ENCODE measurements at places on chromosomes 3 and 15. TPM values are rescaled to one million over a fixed set of nuclear protein-coding genes. Genes with fewer than 3 reads are reported as not detected.

Gene THAP10
- 4.6 TPM for total RNA-seq

Gene SLC28A2
- total RNA-seq = not detected

Gene DPPA2
- not detected for total RNA-seq

Gene TMCO5A
- total RNA-seq = not detected

Gene HCLS1
- total RNA-seq = 2.5 TPM

Gene C3orf49
- not detected for total RNA-seq

Gene DUOX1
- total RNA-seq = not detected

Gene FEZF2
- not detected for total RNA-seq

Gene TICRR
- total RNA-seq = 3.2 TPM

Gene ARPIN
- 12.2 TPM for total RNA-seq

Gene STOML1
- 20.4 TPM for total RNA-seq

Gene CXCR6
- under 0.01 TPM for total RNA-seq

Gene ICE2
- total RNA-seq = 26.5 TPM

Gene CLDN1
- total RNA-seq = 0.55 TPM

Gene CLDN16
- not detected for total RNA-seq

Gene SLC2A2
- total RNA-seq = not detected

Gene TSC22D2
- total RNA-seq = 13.2 TPM

Gene SLC22A14
- not detected for total RNA-seq

Gene COL6A5
- under 0.01 TPM for total RNA-seq

Gene PRSS50
- 0.12 TPM for total RNA-seq

Gene GABRR3
- total RNA-seq = not detected

Gene ROBO1
- total RNA-seq = 63.6 TPM

Gene ABCF3
- 57.7 TPM for total RNA-seq

Gene CLDN11
- total RNA-seq = 264 TPM

Gene CNBP
- 334 TPM for total RNA-seq

Gene SLC35A5
- 33.9 TPM for total RNA-seq

Gene FSD2
- total RNA-seq = not detected

Gene ECT2
- total RNA-seq = 33.6 TPM

Gene FOXB1
- total RNA-seq = not detected

Gene UNC13C
- not detected for total RNA-seq

Gene IL20RB
- total RNA-seq = 1.8 TPM

Gene PLXNB1
- total RNA-seq = 30.0 TPM

Gene ITIH3
- 0.12 TPM for total RNA-seq

Gene THSD4
- total RNA-seq = 63.7 TPM

Gene SNTN
- not detected for total RNA-seq

Measured in uterine smooth muscle cell (primary cell).